ENCODE measurements at places on chromosomes 1 and 21.

GRCh38 chr1:219189021-219189824 is 15.5 kb downstream of the LYPLAL1 start:
- no peak for DNase-seq

DNA sequence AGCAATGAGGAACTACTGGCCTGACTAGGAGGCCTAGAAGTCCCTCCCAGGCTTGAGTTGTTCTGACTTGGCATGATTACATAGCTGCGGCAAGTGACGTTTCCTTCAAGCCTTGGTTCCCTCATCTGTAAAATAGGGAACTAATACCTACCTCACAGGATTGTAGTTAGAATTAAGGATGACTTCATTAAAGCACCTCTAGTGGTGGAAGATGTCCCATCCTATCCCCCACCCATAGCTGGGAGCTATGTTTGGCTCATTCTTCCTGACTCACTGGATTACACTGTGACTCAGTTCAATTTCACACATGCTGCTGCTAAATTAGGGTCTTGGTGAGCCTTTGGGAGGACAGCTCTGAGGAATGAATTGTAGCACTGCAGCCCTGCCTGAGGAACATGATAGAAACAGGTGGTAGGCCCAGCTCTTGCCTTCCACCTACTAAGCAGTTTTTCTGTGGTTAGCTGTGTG is 6.0 kb upstream of the SHISA4 start:
- DNase-seq: peak; percentile 12

GRCh38 chr1:110673197-110673701 is 1.5 kb downstream of the KCNA3 start:
- peak; percentile 34 for DNase-seq

DNA sequence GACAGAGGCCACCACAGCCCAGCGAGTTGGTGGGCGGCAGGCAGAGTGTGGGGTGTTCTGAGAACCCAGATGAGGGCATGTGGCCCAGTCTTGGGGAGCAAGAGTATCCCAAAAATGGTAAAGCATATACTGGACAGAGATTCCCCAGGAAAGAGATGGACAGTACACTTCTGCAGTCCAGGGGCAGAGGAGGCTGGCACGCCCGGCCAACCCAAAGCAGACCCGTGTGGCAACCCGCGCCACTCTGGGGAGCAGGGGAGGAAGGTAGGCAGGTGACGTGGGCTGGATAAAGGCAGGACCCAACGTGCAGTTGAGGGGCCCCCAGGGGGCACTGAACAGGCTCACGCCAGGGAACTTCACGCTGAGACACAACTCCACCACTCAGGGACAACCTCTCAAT is 46.4 kb upstream of the RIPK4 start:
- no peak for DNase-seq

DNA sequence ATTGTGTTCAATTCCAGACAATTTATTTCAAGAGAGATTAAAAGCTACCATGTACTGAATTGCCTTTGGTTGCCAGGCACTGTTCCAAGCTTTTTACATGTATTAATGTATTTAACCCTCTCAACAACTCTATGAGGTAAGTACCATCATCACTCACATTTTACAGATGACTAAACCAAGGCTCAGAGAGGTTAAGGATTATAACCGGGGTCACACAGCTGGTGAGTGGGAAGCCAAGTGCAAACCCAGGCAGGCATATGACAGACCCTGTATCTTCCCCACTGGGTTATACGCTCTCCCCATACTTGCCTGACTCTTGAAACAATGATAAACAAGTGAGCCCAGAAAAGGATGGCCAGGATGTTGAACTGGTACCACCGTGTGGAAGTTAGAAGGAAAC is 16.5 kb downstream of the PLEKHA6 start:
- no peak for DNase-seq

DNA sequence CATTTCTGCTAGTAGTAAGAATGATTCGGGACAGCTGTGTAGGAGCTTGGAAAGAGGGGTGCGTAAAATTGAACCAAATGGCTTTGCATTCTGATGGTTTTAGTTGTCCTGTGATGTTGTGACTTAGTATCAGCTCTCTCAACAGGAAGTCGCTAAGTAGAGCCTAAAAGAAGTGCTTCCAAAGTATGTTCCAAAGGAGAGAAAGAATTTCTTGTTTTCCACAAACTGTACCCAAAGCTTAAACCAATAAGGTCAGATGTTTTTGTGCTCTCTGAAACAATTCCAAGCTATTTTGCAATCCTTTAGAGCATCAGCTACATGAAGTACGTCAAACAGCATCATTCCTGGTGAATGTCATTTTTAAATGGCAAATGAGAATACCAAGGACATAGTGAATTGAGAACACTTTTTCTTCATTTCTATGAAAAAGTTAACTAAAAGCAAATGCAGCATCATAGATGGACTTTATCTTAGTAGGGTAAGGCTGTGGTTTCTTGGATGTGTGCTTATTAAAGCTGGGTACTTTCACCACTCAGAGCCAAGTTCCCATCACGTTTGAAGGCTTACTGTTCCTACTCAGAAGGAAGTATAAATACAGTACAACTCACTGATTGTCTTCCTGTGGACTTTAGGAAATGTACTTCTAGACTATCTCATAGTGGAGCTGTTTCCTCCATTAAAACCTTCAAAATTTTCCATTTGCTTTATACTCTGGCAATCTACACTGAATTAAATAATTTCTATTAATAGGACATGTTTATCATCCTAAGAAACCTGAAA is 148.6 kb downstream of the C1orf21 start:
- DNase-seq: no peak

- DNase-seq: no peak
Measured at GRCh38 chr1:115064461-115064860, 24.8 kb downstream of the TSPAN2 start.

GRCh38 chr1:95370691-95371562 is 136.9 kb downstream of the RWDD3 start:
- no peak for DNase-seq

- no peak for DNase-seq
Measured at GRCh38 chr1:159206110-159206509, 1.4 kb downstream of the ACKR1 start.

- DNase-seq: no peak
Measured at GRCh38 chr1:165483412-165483811, 38.5 kb upstream of the RXRG start.

GRCh38 chr1:17575797-17576518 is 36.5 kb downstream of the ARHGEF10L start:
- DNase-seq: no peak

DNA sequence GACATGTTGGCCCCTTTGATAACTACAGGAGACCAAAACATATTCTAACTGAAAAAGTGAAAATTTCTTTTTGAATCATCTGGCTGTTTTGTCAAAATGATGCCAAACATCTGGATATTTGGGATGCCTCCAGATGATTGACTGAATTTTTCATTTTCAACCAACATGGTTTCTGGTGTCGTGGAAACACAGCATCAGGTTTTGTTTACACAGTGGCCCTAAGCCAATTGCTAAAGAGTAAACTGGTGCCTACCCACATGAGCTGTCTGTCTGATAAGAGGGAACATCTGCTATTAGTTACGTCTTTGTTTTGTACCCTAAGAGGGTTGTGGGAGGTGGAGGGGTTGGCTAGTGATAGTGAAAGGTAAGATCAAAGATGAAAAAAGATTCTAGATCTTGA is 204.8 kb downstream of the KCNK2 start:
- no peak for DNase-seq

DNA sequence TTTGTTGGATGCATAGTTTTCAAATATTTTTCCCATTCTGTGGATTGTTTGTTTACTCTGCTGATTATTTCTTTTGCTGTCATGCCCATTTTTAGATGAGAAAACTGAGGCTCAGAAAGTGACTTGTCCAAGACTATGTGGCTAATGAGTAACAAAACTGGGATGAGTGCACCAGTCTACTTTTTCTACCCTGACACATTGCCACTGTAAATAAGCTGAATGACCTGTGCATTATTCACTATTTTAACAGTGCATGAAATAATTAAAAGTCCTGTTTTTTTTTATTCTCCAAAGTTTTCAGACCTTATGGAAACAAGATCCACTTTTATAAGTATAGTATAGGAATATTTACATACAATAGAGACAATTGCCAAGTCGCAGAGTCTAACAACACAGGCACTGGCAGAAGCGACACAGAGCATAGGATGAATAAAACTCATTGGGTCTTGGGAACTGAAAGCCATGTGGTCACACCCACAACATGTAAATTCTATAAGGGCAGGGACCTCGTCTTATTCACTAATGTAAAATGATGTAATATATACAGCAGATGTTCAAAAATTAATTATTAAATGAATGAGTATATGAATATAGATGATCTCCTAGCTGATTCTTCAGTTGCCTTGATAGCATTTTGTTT is 45.2 kb downstream of the HLX start:
- no peak for DNase-seq

DNA sequence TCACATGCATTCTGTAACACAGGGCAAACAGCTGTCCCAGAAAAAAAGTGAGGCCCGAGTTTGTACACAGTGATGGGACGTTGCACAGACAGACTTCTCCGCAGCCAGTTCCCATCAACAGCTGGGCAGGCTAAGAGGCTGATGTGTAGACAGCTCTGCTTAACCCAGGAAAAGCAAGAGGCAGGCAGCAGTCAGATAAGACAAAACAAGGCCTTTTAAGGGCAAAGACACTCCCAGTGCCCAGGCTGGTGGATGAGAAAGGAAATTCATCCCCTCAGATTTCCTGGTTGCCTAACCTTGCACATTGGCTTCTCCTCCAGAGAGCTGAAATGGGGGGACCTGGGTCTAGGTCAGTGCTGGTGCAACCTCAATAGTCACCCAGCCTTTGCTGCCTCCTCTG is 17.2 kb upstream of the PHLDA3 start:
- no peak for DNase-seq

GRCh38 chr1:206035027-206035426 is 11.3 kb upstream of the CTSE start:
- DNase-seq: no peak

DNA sequence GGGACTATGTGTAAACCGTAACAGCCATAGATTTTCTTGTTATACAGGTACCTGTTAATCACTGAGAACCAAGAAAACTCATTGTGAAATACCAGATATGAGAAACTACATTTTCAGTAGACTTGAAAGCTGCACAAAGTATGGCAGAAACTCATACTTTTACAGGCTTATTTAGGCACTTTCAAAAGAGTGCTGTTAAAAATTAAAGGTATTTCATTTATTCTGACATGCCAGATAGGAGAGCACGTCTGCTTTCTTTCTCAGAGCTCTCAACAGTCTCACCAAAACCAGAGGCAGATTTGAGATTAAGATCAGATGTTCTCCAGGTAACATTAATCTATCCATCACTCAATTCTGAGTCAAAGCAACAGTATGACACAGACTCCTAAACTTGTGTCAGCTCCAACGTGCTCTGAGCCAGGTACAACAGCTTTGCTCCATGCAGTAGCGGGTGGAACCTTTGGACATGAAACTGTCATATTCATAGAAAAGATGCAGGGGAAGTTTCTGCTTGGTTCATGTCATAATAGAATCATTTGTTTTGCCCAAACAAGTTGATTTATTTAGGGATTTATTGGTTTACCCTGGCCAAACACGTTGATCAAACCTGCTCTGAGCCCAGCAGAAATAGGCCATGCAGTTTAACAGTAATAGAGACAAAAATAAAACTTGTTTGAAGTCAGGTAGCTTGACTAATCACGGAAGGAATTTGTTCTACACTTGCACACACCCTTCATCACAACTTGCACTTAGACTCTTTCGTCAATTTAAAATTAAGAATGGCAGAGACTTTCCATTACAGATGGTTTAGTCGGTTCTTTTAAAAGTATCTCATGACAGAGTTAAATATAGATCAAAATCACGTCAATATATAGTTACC is 20.8 kb upstream of the TSNAX start:
- no peak for DNase-seq

DNA sequence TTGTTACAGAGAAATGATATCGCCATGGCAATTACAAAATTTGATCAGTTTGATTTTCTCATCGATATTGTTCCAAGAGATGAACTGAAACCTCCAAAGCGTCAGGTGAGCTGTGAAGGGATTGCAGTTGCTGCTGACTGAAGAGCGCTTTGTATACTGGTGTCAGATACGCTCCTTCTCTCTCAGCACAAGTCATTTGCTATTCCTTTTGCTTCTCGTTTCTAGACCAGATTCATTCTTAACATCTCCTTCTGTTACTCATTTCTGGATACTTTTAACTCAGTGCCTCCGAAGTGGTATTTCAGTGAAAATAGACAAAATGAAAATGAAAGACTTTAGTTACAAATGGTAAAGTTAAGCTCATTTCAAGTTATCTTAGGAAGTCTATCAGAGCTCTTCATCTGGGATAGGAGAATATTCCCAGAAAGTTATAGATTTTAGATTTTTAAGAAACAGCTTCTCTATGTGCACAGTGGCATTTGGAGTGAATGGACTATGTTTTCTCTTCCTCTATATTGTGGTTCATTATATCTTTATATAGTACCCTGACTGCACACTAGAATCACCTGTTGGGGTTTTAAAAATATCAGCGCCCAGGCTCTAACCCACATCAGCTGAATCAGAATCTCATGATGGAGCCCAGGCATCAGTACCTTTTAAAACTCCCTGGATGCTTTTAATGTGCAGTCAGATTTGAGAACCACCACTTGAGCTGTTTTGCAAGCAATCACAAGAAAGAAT is 30.3 kb upstream of the KCNQ4 start:
- DNase-seq: no peak

DNA sequence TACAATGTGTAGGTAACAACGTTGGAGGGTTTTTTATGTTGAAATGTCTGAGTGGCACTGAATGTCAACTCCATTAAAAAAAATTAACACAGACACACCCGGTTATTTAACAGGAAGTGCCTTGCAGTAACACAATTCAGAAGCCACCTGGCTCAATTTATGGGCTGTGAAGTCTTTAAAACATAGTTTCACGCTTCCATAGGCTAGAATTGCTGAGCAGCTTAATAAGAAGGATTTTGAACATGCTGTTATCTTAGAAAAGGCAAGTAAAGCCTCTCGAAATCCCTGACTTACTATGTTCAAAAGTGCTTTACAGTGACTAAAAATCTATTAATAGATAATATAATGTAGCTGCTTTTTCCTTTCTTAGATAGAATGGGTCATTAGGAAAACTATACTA is 19.7 kb downstream of the SRSF4 start:
- DNase-seq: no peak

GRCh38 chr1:232629250-232630046 is 485 bp downstream of the SIPA1L2 start:
- DNase-seq: no peak

- no peak for DNase-seq
Measured at GRCh38 chr1:163166886-163167555, 35.7 kb downstream of the RGS5 start.

GRCh38 chr1:100323419-100324106 is 28.7 kb upstream of the CDC14A start:
- DNase-seq: no peak

GRCh38 chr1:30198451-30198760 is 525.0 kb downstream of the MATN1 start:
- DNase-seq: no peak

DNA sequence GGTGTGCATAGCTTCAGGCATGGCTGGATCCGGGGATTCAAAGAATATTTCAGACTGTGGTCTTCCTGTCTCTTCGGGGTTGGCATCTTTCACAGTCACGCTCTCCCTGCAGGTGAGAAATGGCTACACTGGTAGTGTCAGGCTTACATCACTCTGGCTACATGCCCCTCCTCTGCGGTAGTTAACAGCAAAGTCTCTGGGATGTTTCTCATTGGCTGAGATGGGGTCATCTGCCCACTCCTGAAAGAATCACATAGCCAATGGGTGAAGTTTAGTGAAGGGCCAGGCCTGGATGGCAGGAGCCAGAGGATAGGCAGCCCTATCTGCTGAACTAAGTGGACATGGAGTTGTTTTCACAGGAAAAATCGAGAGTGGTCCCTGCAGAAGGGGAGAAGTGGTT is 356.5 kb downstream of the MATN1 start:
- DNase-seq: no peak

All from activated CD4-positive, CD25-positive, alpha-beta regulatory T cell treated with anti-CD3 and anti-CD28 coated beads, Interleukin-2, amount 50 U/mL, for 72 hours (primary cell).